ENCODE measurements at places on chromosomes 3 and 15.

GRCh38 chr3:129822679-129823078, 70.8 kb downstream of the TMCC1 start:
- no peak for DNase-seq

- no peak for DNase-seq
These were observed 120.9 kb downstream of the NEDD4 start for GRCh38 chr15:55872471-55872870.

- DNase-seq, result no peak
These were observed 708 bp downstream of the SEC22A start for GRCh38 chr3:123202451-123202850.

GRCh38 chr15:84598250-84598649, 2.6 kb upstream of the ZSCAN2 start:
- no peak for DNase-seq

GRCh38 chr3:5489536-5489935, 302.0 kb downstream of the EDEM1 start:
- no peak for DNase-seq

DNA sequence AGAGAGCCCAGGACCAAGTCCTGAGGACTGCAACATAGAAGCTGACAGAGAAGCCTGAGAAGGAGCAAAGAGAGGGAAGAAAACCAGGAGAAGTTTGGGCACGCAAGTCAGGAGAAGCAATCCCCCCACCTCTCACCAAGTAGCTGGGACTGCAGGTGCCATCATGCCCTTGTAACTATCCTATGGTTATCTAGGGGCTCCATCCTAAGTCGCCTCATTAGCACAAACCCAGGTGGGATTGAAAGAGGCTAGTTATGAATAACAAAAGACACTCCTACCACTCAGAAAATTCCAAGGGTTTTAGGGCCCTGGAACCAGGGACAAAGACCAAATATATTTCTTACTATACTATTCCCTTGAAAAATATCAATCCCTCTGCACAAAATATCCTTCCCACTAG, 53.5 kb downstream of the CCR4 start:
- no peak for DNase-seq

GRCh38 chr3:22141769-22142168, 390.8 kb upstream of the ZNF385D start:
- DNase-seq, result no peak

DNA sequence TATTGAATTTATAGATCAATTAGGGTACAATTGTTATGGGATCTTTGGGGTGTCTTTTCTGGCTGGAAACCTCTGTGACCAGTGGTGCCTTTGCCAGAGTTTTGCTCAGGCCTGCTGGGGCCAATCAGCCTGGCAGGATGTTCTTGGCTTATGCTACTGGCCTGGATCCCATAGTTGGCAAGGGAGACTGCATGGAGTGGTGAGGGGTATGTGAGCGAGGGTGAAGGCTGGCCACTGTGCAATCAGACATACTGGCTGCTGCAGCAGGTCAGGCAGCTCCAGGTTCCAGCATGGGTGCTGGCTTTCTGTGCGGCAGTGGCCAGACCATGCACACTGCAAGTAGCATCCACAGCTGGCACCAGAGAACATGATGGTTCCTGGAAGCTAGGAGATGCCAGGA, 1053.2 kb upstream of the GBE1 start:
- no peak for DNase-seq

DNA sequence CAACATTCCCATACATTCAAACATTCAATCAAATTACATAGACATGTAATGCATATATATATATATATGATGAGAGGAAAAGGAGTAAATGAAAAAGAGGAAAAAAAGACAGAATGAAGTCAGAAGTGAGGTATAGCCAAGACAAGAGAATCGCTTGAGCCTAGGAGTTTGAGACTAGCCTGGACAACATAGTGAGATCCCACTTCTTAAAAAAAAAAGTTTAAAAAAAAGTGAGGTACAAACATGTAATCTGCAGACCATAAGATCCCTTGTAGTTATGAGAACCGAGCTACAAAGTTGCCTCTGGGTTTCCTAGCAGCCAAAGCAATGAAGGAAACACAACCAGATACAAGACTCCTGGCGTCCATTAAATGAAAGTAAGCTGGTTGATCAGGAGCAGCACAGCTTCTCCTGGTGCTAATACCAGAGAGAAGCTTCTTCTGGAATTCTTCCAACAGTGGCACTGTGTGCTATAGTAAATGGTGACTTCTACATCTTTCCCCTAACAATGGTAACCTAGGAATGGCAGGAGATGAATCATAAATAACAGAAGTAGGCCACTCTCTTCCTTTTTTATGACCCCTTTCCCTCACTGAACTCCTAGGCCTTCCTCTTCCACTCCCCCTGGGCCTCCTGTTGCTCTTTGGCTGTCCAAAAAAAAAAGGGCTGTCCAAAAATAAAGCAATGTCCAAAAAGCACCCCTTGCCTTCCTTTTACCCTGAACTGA, 3.5 kb downstream of the KCNMB3 start:
- no peak for DNase-seq

DNA sequence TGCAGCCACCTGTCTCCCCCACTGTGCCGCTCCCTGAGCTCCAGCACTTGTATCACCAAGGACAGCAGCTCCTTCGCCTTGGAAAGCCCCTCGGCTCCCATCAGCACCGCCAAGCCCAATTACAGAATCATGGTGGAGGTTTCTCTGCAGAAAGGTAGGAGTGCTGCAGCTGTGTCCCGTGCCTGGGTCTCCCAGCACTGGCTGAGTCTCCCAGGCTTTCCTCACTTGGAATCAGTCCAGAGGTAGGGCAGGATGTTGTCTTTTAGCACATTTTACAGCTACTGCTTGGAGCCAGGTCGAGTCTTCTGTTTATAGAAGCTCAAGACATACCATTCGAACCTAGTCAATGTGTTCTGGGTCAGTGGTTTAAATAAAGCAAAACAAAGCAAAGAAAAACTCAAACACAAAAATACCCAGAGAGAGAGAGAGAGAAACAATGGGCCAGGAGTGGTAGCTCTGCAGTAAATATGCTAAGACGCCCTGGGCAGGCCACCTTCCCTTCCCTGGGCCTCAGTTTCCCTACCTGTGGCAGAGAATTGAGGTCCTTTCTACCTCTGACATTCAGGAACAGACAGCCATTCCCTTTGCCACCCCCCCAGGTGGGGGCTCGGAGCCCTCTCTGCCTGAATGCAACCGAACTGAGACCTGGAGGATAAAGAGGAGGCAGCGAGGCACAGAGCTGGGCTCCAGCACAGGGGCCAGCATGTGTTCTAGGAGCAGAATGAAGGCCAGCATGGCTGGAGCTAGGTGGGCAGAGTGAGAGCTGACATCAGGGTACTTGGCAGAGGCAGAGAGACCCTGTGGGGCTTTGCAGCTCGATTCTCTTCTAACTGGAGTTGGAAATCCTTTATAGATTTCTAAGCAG, 44.1 kb downstream of the STARD5 start:
- DNase-seq, result no peak

GRCh38 chr15:22795206-22796063, 9.0 kb downstream of the NIPA1 start:
- no peak for DNase-seq

DNA sequence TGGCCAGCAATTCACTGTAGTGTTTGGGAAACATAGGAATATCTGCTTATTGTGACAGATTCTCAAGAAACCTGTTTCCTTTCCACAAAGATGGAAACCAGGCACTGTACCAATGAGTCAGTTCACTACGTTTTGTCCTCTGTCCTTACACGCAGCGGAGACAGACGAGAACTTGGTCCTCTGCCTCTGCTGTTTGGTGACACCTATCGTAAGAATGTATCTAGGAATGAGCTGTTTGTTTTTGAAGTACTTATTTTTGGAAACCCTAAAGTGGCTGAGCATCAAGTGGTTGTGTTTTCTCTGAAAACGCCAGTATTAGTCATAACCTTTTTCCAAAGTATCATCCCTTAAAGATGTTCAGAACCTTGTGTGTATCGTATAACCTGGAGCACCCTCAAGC, 93.0 kb downstream of the PGPEP1L start:
- no peak for DNase-seq

DNA sequence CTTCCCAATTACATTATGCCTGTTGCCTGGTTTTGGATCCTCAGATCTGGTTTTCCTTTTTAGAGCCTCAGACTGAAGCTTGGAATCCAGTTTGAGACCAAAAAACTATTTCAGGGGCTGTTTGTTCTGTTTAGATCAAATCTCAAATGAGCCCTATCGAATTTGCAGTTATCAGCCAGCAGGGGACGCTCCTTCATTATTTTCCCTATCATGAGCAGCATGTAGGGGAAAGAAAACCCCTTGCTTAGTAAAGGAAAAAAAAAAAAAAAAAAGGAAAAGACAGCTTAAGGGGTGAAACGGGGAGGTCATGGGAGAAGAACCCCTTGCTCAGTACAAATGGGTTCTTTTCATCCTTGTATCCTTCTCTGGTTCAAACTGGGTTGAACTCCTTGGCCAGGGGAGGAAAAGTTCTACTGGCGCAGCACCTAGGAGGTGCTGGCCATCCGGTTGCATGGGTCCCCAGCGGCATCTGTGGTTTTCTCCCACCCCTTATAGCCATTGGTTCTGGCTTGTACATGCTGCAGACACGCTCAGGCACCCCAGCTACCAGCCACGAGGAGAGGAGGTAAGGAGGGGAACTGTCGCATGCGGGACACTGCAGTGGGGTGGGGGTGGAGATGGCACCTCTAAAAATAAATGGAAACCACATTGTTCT, 1375.1 kb upstream of the ALCAM start:
- no peak for DNase-seq

GRCh38 chr3:142604940-142605339, 8.7 kb downstream of the PLS1 start:
- DNase-seq, result no peak

DNA sequence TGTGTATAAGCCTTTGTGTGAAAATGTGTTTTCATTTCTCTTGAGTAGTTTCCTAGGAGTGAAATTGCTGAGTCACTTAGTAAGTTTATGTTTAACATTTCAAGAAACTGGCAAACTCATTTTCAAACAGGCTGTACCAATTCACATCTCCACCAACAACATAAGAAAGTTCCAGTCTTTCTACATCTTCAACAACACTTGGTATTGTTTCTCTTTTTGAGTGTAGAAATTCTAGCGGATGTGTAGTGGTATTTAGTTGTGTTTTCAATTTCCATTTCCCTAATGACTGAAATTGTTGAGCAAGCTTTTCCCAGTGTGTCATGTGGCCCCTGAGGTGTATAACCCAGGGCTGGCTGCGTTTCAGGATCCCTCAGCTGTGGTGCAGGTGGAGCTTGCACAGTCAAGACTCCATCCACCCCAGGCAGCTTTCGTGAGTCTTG, 258.5 kb downstream of the PDCD6IP start:
- DNase-seq, result no peak

DNA sequence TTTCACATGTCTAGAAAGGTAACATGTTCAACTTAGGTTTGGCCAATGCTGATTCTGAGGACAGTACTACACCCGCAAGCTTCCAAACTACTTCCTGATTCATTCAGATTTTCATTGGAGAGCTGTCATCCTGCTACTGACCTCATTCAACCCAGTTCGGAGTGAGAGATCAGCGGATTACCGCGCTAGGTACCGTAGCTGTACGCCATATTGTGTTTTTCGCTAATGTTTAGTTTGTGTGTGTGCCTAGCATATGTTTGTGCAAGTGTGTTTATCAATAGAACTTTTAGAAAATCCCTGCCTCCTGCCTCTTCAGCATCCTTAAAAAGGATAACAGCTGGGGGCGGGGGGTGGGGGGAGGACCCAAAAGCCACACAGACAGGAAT, 1.1 kb downstream of the ZBTB20 start:
- DNase-seq, result no peak

DNA sequence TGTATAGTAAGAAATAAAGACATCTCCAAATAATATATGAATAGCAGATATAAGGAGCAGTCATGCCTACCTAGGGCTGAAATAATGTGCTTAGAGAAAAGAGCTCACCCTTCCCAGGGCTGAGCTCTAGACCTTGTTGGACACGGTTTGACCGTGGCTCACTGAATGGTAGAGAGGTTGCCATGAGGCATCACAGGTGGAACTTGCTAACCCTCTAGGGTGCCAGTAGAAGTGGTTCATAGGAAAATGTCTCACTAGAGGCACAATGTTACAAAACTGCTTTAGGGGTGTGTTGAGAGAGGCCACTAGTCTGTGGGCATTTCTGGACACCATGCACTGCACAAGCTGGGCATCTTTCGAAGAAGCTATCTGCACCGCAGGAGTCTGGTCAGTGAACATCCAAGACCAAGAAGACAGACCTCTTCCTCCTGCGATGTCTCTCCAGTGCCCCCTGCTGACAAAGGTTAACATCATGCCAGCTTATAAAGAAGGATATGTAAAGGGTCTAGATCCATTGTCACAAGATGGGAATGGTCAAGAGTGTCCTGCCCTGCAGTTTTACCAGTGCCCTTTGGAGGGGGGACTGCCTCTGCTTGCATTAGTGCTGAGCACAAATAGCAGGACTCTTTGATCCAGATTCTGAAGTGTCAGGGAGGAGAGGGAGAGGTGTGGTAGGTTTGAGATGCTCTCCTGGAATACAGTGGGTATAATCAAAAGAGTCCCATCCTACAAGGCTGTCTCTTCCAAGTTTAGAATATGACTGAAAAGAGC, 266.8 kb downstream of the ZNF385D start:
- DNase-seq, result peak; percentile 0

- no peak for DNase-seq
These were observed 18.5 kb upstream of the RPL32 start for GRCh38 chr3:12859840-12860239.
